ENCODE measurements at places on chromosomes 2 and 18. TPM values are rescaled to one million over a fixed set of nuclear protein-coding genes. Genes with fewer than 3 reads are reported as not detected.

Gene PLGLB2
- total RNA-seq: 0.47 TPM

Gene EPB41L3
- total RNA-seq: 554 TPM

DNA sequence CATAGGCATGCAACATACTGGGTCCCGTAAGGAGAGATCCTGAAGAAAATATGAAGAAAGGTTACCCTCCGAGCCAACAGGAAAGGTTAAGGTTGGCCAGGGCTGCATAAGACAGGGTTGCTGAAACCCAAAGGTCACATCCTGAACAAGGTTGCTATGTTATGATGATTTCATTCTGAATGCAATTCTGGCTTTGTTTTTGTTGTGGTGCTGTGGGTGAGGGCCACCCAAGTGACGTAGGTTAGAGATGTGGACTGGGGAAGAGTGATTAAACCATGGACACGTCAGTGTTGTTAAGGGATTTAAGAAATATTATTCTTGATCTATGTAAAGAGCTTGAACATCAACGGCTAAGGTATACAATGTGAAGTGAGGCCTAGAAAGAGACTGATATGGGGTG, 60.0 kb downstream of the ZEB2 start:
- peak; percentile 38 for DNase-seq

DNA sequence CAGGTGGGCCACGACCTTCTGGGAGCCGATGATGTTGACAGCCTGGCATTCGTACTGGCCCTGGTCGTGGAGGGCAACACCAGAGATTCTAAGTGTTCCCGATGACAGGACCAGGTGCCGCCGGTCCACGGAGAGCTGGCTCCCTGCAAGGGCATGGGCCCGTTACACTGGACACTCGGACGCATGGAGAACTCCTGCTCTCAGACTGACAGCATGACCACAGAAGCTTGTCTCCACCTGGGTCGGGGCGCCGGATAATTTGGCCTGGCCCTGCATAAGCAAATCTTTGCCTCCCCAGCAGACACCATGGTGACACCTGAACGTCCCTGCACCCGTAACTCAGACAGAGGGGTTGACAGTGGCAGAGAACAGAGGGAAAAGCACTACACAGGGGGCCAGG, 80.7 kb downstream of the PXDN start:
- DNase-seq: no peak

- DNase-seq: no peak
Observed at GRCh38 chr18:77111951-77112746, 20.4 kb downstream of the MBP start.

- no peak for DNase-seq
Observed at GRCh38 chr2:168749297-168749696, 53.1 kb upstream of the NOSTRIN start.

Gene RFX8
- total RNA-seq: not detected

GRCh38 chr18:21894619-21895367, 154.2 kb downstream of the MIB1 start:
- no peak for DNase-seq

Gene ABCG8
- total RNA-seq: not detected

GRCh38 chr2:215664847-215665525, 229.1 kb upstream of the FN1 start:
- peak; percentile 85 for DNase-seq
